Fibroblast of lung (primary cell): ENCODE measurements at places on chromosomes 3 and 15.

GRCh38 chr3:133933097-133934024, 37.7 kb upstream of the RAB6B start:
- no peak for DNase-seq

DNA sequence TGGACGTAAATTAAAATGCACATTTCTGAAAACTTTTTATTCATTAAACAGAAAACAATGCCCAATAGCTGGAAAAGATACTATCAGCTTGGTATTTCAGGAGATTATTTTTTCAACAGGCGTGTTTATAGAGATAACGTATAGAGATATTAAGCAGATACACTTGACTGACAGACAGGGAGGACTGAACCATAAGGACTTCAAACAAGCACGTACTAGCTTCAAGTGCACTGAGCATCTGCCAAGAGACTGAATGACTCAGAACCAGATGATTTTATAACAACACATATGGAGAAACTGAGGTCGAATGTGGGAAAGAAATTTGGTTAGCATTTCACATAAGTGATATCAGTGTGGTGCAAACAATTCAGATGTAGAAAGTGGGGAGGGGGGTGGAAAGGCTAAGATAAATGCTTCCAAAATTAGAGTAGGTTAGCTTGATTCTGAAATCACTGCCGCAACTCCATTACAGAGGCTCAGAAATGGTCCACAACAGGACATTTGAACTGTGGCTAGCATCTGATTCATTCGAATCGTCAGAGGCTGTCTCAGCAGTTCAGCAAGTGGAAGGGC, 103.5 kb downstream of the SEMA6D start:
- peak; percentile 93 for DNase-seq

DNA sequence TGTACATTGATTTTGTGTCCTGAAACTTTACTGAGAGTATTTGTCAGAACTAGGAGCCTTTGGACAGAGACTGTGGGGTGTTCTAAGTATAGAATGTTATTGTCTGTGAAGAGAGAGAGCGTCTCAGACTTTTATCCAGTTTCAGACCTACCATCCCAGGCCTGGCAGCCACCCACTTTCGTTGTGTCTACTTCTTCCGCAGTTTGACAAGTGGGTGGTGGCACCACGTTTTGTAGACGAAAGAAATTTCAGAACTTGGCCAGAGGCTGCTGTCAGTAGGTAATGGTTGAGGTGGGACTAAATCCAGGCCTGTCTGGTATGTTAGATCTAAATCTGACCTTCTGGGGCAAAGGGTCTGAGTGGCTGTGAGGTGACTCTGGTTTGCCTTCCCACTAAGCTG, 13.4 kb upstream of the TRAK1 start:
- no peak for DNase-seq

DNA sequence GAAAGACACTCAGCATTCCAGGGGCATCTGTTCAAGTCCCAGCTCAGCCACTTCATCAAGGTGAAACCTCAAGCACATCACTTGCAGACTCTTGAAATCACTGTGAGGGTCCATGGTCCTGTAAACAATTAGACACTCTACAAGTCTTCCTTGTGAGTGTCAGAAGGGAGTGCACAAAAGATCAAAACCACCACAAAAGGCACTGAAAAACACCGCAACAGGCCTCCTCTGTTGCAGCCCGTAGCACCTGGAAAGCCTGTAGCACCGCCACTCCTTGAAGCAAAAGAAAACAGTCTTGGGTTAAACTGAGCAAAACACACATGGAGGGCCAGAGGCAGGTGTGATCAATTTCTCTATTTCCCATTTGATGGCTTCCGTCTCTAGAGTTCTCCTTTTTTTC, 63.8 kb upstream of the SNRK start:
- DNase-seq = no peak

GRCh38 chr3:187498211-187498724, 130.1 kb downstream of the RTP4 start:
- DNase-seq = no peak

GRCh38 chr15:57253500-57253899, 122.8 kb upstream of the CGNL1 start:
- no peak for DNase-seq

DNA sequence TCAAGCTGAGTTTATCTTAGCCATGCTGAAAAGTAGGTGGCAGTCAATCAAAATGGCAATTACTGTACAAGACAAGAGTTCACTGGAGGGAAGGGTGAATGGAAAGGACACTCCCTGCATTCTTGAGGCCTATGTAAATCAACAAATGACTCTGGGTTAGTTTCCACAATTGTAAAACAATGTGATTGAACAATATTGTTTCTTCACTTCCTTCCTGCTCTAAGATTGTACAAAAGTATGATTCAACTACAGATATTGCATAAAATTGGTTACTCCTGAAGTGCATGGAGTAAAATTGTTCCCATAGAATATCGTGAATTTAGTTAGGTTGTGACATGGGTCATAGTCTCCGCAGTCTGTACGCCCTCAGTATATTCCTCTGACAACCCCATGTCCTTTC, 277.6 kb downstream of the LPP start:
- DNase-seq = peak; percentile 59

- no peak for DNase-seq
These were observed 2.5 kb upstream of the PLCB2 start for GRCh38 chr15:40310001-40310959.

DNA sequence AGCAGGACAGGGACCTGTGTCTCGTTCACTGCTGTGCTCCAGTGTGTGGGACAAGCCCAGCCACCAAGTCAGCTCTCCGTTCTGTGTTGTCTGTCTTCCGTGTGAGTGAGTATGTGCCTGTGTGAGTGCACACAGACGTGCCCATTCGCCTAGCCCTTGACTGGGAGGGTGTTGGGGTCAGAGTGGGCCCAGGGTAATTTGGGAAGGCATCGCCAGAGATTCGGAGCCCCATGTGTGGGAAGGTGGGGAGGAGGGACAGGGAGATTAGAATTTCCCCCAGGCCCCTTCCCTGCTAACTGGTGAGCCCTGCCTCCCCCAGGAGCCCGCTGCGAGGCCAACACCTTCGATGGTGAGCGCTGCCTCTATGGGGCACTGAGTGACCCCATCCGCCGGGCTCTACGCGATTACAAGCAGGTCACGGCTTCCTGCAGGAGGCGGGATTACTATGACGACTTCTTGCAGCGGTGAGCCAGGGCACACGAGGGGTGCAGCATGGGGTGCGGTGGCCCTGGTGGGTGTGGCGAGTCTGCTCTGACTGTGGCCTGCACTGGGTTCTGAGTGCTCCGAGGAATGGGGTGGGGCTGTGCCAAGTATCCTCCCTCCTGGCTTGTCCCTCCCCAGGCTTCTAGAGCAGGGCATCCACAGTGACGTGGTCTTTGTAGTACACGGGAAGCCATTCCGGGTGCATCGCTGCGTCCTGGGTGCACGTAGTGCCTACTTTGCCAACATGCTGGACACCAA, 3.1 kb downstream of the ABTB1 start:
- no peak for DNase-seq

DNA sequence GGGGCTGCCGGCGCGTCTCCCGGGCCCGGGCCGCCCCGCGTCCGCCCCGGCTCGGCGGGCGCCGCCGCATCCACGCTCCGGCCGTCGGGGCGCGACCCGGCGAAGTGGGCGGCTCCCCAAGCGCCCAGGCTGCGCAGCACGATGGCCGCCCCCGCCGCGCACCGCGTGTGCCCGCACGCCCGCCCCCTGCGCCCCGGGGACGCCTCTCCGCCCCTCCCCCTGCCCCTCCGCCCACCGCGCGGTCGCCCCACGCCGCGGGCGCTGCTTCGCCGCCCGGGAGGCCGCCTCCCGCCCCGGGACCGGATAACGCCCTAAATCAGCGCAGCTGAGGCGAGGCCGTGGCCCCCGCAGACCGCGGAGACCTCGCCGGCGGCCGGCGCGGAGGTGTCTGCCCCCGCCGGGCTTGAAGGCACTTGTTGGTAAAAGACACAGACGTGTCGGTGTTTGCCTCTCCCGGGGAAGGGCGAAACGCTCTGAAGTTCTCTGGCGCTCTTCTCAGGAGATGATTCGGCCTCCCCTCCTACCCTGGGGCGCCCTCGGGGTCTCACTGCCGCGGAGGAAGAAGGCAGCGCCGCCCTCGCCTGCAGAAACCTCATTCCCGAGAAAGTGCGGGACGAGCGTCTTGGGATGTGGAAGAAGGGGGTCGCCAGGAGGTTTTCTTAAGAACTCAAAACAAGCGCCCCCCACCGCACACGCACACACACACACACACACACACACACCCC, at the start of gene BNC1:
BNC1 (minus strand) TSS at position 106 of the 725 bp plus-strand sequence; CDS start at position 70, 36 bp downstream.
- DNase-seq = peak; percentile 51

GRCh38 chr3:24344784-24345439, 149.7 kb downstream of the THRB start:
- DNase-seq = peak; percentile 67
